ENCODE measurements at places on chromosomes 7 and 10.

- DNase-seq: no peak
Observed at GRCh38 chr7:16603633-16604032, 41.9 kb downstream of the ANKMY2 start.

GRCh38 chr10:59628965-59629364, 80.7 kb downstream of the SLC16A9 start:
- DNase-seq: no peak

GRCh38 chr7:147406521-147407135, 1183.9 kb upstream of the C7orf33 start:
- DNase-seq: no peak

DNA sequence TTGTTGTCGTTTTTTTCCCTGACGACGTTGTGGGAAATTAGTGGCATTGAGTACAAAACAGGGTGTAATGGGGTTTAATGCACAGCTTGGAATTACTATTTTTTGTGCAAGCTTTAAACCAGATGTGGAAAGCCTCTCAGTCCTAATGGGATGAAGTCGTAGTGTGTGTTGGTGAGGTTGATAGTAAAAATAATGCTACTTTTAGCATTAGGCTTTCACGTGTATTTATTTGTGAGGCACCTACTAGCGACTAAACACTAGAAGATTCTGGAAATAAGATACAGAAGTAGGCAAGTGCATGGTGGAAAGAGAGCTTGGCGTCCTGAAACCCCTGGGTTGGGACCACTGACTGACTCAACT, 588 bp upstream of the ORC5 start:
- DNase-seq: no peak

DNA sequence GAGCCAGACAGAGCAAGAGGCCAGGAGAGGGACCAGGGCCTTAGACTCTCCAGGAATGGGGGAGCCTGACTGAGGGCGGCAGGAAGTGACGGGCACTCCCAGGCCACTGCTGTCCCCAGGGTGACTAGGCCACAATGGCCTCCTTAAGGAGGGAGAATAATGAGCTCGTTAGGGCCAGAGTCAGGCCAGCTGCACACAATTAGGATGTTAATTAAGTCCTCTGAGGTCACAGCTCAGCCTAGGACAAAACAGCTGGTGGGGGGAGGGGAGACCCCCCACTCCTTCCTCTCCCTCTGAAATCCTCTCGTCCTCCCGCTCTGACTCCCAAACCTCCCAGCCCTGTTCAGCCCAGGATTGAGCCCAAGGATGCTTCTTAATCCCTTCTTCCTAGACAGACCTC, 143.0 kb downstream of the NEURL1 start:
- DNase-seq: no peak
